Mucosa of descending colon (tissue), 3 donors: ENCODE measurements at places on chromosomes 5 and 9.

GRCh38 chr9:95127249-95128176 lies 190.0 kb downstream of the FANCC start:
- DNase-seq = peak; percentile 82

DNA sequence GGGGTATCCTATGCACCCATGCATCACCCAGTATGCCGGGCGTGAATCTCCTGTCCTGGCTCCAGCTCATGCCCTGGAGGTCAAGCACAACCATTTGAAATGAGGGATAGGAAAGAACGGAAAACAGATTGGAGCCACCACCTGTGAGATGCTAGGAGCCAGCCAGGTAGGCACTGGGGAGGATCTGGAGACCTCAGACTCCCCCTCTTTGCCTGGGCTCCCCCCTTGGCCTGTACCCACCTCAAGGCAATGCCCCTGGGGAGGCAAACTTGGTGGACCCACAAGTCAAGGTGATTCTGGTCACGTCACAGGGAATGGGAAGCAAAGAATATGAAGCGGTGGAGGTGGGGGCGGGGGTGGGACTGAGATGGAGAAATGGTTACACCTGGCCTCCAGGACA lies 92.6 kb downstream of the PAX5 start:
- DNase-seq = no peak

GRCh38 chr9:111902391-111903139 lies 6.0 kb downstream of the UGCG start:
- no peak for DNase-seq

DNA sequence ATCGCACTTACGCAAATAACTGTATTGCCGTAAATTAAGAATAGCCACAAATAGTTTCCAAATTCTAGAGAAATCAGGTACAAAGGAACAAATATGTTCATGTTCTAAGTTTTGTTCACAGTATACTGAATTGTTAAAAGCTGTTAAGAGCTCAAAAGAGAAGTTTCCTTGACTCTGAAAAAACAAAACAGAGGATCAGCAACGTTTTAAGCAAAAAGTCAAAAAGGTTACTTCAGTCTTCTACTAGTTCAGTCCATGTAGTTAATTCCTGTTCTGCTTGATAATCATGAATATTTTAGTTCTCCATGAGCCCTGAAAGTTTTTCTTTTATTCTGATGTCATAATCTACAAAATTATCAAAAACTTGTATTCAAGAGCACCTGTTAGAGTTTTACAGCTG lies 128.6 kb upstream of the MAST4 start:
- DNase-seq = no peak

- DNase-seq = no peak
These were observed 620.8 kb upstream of the DMAC1 start for GRCh38 chr9:8420416-8420815.

GRCh38 chr9:28363151-28363562 lies 789.9 kb upstream of the C9orf72 start:
- no peak for DNase-seq

GRCh38 chr5:143501310-143502044 lies 98.0 kb upstream of the NR3C1 start:
- DNase-seq = no peak

DNA sequence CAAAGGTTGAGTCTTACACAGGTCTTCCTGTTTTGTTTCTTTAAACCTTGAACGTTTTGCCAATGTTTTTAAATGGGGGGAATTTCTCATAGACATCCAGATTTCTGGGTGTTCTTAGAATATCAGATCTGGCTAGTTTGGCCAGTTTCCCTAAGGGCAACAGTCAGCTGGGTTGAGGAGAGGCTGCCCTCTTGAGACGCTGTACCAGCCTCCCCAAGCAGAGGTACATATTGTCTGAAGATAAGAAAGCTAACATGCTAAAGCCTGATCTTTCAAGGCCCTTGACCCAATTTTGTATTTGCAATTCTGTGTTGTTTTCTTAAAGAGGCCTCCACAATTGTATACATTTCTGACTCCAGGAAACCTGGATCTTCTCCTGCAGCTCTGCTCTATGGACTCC lies 21.9 kb upstream of the SH3GL2 start:
- no peak for DNase-seq

- DNase-seq = no peak
These were observed 52.3 kb upstream of the RPL26L1 start for GRCh38 chr5:172906888-172907287.

DNA sequence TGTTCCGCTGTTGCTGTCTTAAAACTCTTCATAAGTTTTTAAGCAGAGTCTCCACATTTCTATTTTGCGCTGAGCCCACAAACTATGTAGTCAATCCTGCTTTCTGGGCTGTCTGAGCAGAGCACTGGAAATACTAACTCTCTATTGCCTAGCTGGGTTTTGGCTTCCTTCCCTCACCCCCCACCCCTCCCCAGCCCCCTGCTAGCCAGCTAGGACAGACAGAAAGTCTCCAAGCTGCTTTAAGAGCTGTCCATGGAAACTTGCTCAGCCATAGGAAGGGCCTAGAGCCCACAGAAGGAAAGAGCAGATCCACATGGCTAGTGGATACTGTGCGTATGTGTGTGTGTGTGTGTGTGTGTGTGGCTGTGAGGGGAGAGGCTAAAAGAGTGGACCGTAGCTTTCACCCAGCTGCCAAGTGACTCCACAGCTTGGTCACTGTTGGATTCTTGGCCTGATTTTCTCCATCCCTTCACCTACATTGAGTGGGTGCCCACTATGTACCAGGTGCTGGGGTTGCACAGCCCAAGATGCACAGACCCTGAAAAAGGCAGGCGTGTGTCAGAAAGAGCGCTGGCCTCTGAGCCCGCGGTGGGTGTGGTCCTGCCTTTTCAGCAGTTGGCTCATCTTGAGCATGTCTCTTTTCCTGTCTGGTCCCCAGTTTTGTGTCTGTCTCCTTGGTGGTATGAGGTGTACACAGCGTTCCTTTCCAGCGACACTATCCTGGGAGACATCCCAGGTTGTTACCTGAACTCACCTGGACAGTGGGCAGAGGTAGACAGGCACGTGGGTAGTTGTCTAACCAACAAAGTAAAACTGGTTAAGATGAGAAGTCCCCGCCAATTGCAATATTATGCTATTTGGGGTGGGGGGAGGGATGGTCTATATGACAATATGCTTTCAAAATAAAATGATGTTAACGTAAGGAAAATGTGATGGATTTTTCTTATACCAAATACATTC lies 5.4 kb upstream of the NKX2-5 start:
- DNase-seq = no peak

GRCh38 chr5:7503564-7503963 lies 107.6 kb downstream of the ADCY2 start:
- DNase-seq = no peak

DNA sequence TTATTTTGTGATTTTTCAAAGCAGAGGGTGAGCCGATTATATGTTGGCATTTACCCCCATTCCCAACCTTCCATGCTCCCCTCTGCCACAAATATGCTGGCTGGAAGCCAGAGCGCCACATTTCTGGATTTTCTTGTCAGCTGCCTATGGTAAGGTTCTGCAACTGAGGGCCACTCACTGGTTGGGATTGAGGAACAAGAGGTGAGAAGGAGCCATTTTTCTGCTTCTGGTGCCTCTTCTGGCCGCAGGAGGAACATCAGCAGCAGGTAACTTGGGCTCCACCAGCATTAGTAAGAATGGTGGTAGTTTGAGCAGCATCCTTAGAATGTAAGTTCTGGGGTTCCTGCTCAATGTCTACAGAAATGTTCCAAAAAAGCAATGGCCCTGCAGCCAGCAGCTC lies 159.5 kb upstream of the MAST4 start:
- DNase-seq = no peak

- DNase-seq = no peak
These were observed 153.7 kb upstream of the GRAMD2B start for GRCh38 chr5:126269511-126269910.

GRCh38 chr5:24235946-24236345 lies 408.8 kb downstream of the CDH10 start:
- DNase-seq = no peak

DNA sequence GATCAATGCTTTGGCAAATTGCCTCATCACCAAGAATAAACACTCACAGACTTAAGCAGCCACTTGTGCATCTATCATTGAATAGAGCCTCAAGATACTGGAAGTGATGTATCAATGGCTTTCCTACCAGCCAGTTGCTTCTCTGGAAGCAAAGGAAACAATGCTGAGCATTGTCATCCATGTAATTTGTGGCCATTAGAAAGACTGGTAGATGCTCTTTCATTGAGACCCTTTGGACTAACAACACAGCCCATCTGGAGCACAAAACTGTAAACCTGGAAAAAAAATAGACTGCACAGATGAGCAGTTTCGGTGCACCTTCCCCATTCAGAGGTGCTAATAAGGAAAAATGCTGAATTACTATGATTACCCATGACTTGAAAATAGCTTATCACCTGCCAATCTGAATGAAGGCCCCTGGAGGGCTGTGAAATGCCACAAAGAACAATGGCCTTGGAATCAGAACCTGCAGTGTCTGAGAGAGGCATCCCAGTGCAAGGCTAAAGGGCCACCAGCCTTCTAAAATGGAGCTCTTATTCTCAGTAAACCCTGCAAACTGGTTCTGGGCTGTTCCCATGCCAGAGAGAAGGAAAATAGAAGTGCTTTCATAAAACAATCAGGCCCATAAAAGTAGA lies 127.5 kb downstream of the RFK start:
- DNase-seq = peak; percentile 35

- no peak for DNase-seq
These were observed 92.1 kb downstream of the TMEM167A start for GRCh38 chr5:82984786-82985735.

GRCh38 chr5:2780421-2781171 lies 29.1 kb upstream of the IRX2 start:
- no peak for DNase-seq

DNA sequence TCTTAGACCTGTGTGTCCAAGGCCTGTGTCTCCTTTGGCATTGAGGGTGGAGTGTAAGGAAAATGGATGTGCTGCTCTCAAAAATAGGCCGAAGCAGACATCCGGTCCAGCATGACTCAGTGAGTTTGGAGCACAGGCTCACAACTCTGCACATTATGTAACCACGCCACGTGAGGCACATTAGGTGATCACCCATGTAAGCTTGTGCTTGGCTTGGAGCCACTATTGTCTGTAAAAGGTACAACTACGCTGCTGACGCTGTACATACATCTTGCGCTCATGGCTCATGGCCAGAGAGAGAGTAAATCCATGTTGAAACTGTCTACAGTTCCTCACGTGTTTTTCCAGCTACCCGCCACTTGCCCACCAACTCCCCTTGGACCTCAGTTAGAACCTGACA lies 177.5 kb downstream of the PDE4D start:
- DNase-seq = no peak

DNA sequence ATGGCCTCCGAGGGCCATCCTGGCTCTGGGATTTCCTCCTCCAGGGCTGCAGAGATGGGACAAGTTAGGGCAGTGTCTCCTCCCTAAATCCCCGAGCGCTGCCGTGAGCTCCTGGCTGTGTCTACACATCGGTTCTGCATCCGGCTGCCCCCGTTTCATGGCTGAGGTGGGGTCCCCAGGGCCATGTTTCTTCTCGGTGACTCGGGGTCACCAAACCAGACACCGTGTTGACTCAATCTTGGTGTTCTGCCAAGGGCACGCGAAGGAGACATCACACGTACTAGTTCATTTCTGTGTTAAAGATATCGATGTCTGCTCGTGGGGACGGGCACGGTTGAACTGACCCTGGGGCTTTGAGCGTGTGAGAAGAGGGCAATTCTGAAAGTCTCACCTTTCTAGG lies 60.7 kb downstream of the COL5A1 start:
- DNase-seq = peak; percentile 29

DNA sequence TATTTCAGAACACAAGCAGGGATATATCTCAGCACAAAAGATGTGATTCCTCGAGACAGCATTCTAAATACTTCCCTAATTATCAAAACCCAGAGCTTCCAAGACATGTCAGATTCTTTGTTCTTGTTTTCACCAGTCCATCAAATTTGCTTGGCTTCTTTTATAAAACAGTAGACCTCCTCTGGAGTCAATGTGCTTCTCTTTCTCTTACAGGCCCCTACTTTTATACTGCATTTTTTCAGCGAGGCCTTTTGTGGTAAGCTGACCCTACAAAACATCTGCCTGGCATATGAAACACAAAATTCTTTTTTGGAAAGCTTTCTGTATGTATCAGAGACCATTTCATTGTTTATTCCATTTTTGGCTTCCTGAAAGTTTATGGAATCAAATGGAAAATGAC lies 81.8 kb downstream of the ARSB start:
- no peak for DNase-seq

DNA sequence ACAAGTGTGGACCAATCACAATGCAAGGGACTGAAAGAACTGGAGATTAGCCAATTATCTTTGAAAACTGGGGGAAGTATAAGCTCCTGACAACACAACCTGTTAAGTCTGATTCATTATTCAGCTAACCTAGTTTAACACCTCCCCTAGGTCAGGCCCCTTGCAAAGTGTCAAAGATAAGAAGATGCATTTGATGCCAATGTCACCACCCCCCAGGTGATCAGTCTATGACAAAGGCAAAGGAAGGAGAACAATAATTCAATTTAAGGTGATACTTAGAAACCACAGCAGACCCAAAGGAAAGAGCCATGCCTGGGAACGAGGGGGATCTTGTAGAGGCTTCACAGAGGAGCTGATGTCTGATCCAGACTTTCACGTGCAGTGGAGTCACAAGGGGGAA lies 137.9 kb downstream of the FBXL7 start:
- DNase-seq = no peak

- DNase-seq = no peak
These were observed 16.4 kb upstream of the SMIM15 start for GRCh38 chr5:61178702-61179101.

DNA sequence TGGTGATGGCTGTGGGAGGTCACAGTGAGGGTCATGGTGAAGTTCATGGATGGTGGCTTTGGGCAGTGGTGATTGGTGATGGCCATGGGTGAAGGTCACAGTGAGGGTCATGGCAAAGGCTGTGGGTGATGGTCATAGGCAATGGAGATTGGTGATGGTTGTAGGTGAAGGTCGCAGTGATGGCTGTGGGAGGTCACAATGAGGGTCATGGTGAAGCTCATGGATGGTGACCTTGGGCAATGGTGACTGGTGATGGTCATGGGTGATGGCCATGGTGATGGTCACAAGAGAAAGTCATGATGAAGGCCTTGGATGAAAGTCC lies 115.6 kb upstream of the IRX4 start:
- DNase-seq = no peak

DNA sequence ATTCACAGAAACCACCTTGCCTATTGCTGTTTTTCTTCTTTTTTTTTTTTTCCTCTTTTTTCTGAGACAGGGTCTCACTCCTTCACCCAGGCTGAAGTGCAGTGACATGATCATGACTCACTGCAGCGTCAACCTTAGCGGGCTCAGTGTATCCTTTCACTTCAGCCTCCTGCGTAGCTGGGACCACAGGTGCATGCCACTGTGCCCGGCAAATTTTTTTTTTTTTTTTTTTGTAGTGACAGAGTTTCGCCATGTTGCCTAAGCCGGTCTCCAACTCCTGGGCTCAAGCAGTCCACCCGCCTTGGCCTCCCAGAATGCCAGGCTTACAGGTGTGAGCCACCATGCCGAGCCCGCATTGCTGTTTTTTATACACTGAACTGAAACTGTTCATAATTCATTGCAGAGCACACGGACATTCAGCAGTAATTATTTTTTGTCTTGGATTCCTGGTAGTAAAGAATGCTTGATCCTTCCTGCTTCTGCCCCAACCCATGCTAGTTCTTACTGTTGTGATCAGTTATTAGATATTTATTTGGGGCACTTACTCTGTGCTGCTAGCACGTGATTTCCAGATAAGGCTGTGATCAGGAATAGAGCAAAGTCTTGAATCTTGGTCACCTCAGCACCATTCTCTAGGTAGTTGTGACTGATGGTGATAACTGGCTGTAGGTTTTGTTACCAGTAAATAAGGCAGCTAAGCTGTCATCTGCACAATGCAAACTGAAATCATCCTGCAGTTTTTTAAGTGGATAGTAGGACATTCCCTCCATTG lies 14.0 kb downstream of the MAP3K1 start:
- no peak for DNase-seq

GRCh38 chr5:20610681-20611080 lies 622.7 kb upstream of the CDH18 start:
- no peak for DNase-seq
